ENCODE measurements at places on chromosomes 2 and 18.
A peak's percentile ranks its signal among the peaks of the same experiment; 100 is the strongest.

DNA sequence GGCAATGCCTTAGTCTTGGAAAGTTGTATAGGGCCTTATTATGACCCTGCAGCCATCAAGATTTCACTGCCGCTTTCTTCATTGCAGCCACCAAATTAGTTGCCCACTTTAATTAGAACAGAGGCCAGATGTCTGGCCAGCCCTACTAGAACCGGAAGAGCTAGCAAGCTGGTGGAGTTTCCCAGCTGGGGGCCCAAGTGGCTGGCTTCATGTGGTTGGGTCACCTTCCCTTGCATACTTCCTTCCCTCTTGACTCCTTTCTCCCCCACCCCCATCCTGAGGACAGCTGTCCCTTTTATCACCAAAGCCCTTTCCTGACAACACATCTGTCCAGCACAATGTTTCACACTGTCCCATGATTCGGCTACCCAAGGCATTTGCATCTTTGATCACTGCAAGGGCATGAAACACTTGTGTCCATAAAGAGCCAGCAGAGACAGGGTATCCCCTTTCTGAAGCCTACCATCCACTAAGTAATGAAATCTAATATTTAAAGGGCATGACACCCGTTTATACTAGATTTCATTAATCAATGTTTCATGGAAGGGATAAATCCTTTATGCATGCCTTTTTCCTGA, 187.2 kb downstream of the BCL11A start:
- no peak for DNase-seq
- H3K4me3 ChIP-seq = no peak overlapping the region
- H3K27me3 ChIP-seq = no peaks in the 10 kb centered on the region

DNA sequence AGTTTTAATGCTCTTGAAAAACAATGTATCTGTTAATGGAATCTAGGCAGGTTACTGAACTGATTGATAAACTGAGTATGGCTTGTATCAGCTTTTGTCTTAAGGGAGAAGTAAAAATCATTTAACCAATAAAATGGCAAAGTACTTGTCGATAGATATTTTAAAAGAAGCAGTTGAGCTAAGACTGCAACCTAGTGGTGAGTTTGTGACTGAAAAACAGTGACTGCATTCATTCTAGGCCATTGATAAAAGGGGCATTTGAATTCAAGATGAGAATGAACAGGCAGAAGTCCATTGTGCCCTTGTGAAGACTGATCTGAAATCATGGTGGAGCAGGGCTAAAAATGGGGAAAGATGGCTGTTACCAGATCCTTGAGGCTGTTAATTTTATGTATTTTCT, 59.4 kb upstream of the MSTN start:
- H3K4me1 ChIP-seq = no peaks in the 10 kb centered on the region
- no peaks in the 10 kb centered on the region for H3K27me3 ChIP-seq
- no peaks in the 10 kb centered on the region for H3K36me3 ChIP-seq
- no peak overlapping the region for H3K4me3 ChIP-seq
- no peak overlapping the region for H3K27ac ChIP-seq
- no peak for DNase-seq

- peaks cover 5% of the 10 kb centered on the region for H3K27me3 ChIP-seq
- no peaks in the 10 kb centered on the region for H3K36me3 ChIP-seq
- no peaks in the 10 kb centered on the region for H3K4me1 ChIP-seq
- H3K27ac ChIP-seq = no peak overlapping the region
Measured at GRCh38 chr2:16050261-16050907, 110.0 kb downstream of the MYCN start.

DNA sequence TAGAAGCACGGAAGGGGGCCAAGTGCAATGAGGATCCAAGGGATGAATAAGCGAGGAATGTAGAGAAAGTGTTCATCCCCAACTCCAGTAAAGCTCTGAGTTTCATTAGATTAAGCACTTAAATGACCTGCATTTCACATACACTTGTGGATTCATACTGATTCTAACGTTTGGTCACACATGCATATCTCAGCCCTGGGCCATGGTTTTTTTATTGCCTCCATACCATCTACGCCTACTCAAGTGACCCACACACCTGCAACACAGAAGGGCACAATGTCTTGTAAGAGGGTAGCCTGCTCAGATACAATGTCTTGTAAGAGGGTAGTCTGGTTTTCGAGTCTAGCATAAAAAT, 566 bp upstream of the MRPS5 start:
- H3K4me3 ChIP-seq = peak overlapping the region; percentile 78
- DNase-seq = no peak
- H3K36me3 ChIP-seq = peaks cover 5% of the 10 kb centered on the region
- no peaks in the 10 kb centered on the region for H3K27me3 ChIP-seq
- peaks cover 9% of the 10 kb centered on the region for H3K4me1 ChIP-seq

DNA sequence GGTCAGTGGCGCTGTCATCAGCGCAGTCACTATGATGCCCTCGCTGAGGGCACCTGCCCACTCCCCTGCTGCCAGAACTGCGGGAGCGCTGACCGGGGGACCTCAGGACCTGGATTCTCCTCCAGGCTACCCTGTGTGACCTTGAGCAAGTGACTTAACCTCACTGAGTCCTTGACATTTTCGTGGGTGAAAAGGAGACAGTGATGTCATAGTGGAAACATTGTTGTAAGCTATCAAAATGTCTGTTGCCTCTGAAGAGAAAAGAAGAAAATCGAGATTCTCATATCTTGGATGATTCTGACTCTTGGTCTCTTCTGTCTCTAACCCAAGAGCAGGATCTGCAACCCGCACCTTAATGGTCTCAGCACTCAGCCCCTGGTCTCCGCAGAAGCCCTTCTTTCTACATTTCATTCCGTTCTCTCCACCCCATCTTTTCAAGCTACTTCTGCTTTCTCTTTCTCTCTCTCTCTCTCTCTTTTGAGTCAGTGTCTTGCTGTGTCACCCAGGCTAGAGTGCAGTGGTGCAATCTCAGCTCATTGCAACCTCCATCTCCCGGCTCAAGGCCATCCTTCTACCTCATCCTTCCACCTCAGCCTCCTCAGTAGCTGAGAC, 978 bp upstream of the TUBA4A start:
- H3K4me1 ChIP-seq = peaks cover 40% of the 10 kb centered on the region
- no peak for DNase-seq
- peak overlapping the region; percentile 99 for H3K4me3 ChIP-seq
- peaks cover 13% of the 10 kb centered on the region for H3K36me3 ChIP-seq
- no peaks in the 10 kb centered on the region for H3K27me3 ChIP-seq

GRCh38 chr18:59942601-59943000, 42.8 kb downstream of the PMAIP1 start:
- no peaks in the 10 kb centered on the region for H3K36me3 ChIP-seq
- H3K27ac ChIP-seq = no peak overlapping the region
- H3K27me3 ChIP-seq = no peaks in the 10 kb centered on the region
- H3K4me1 ChIP-seq = no peaks in the 10 kb centered on the region
- no peak overlapping the region for H3K4me3 ChIP-seq

GRCh38 chr2:99081891-99082290, 59.6 kb upstream of the C2orf15 start:
- no peak overlapping the region for H3K4me3 ChIP-seq
- DNase-seq = no peak
- no peaks in the 10 kb centered on the region for H3K27me3 ChIP-seq
- H3K4me1 ChIP-seq = no peaks in the 10 kb centered on the region
- H3K27ac ChIP-seq = no peak overlapping the region

GRCh38 chr2:241559323-241560161, 997 bp downstream of the BOK start:
- no peak for DNase-seq
- H3K4me1 ChIP-seq = peaks cover 14% of the 10 kb centered on the region
- H3K36me3 ChIP-seq = no peaks in the 10 kb centered on the region
- H3K4me3 ChIP-seq = no peak overlapping the region
- H3K27ac ChIP-seq = no peak overlapping the region
- H3K27me3 ChIP-seq = peaks cover 48% of the 10 kb centered on the region

DNA sequence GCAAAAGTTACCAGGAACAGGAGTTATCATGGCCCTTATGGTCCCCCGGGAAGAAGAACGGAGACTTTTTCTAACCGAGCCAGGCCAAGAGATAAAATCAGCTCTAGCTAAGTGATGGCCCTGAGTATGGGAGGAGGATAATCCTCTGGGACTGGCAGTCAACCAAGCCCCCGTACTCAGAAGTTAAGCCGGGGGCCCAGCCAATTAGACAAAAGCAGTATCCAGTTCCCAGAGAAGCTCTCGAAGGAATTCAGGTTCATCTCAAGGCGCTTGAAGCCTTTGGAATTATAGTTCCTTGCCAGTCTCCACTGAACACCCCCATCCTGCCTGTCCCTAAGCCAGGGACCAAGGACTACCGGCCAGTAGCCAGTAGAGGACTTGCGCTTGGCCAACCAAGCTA, 365.3 kb upstream of the TCF4 start:
- H3K27ac ChIP-seq = no peak overlapping the region
- H3K4me3 ChIP-seq = no peak overlapping the region
- no peaks in the 10 kb centered on the region for H3K36me3 ChIP-seq
- DNase-seq = no peak
- H3K4me1 ChIP-seq = no peaks in the 10 kb centered on the region

- no peaks in the 10 kb centered on the region for H3K4me1 ChIP-seq
- H3K27me3 ChIP-seq = no peaks in the 10 kb centered on the region
- H3K27ac ChIP-seq = no peak overlapping the region
Measured at GRCh38 chr2:191105082-191105481, 45.7 kb downstream of the STAT4 start.

DNA sequence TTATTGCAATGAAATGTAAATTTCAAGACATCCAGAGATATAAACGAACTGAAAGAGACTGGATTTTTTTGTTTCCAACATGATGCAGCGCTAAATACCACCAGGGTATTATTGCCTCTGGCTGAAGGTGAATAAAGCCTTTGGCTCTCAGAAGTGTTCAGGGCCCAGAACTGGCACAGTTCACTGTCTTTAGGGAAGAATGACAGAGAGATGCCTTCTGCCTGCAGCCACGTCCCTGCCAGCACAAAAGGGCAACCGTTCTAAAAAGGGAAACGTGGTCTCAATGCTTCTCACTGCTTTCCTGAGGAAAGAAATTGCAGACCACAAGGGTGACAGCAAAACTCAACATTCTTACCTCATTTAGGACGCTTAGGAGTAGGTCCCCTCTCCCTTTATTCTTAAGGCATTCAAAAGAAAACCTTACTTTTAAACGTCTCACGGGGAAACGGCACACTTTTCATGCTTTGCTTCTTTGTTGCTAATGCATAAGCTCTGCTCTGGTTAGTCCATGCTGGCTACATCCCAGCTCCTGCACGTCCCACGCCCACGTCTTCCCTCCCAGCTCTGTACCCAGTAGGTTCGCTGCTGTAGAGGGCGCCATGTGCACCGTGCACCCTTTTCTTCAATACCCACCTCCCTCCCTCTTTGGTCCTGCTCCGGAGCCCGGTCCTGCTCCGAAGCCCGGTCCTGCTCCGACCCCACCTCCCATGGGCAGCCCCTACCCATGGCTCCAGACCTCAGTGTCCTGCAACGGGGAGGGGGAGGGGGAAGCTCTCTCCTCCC, 171.0 kb downstream of the HRH4 start:
- H3K36me3 ChIP-seq = no peaks in the 10 kb centered on the region
- H3K4me3 ChIP-seq = no peak overlapping the region
- DNase-seq = no peak
- H3K27ac ChIP-seq = no peak overlapping the region

DNA sequence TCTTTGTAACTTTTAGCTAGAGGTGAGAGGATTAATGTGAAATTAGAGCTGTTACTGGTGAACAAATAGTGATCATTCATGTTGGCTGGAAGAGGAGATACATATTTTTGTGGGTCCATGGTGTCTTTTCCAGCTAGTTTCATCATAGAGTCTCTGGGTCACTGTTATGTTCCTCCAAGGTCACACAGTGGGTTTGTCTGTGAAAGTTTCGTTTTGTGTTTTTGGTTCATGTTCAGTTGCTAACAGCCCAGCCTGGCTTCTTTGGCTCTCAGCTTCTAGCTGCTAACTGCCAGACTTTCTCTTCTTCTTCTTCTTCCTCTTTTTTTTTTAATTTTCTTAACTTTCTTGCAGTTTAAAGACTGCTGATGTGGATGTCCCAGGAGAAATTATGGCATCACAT, 480.0 kb upstream of the SYT4 start:
- no peaks in the 10 kb centered on the region for H3K36me3 ChIP-seq
- no peaks in the 10 kb centered on the region for H3K4me1 ChIP-seq
- H3K27ac ChIP-seq = no peak overlapping the region
- no peak for DNase-seq
- no peak overlapping the region for H3K4me3 ChIP-seq

- no peaks in the 10 kb centered on the region for H3K4me1 ChIP-seq
- H3K36me3 ChIP-seq = no peaks in the 10 kb centered on the region
- no peaks in the 10 kb centered on the region for H3K27me3 ChIP-seq
- no peak for DNase-seq
- no peak overlapping the region for H3K4me3 ChIP-seq
- H3K27ac ChIP-seq = no peak overlapping the region
Measured at GRCh38 chr18:10025711-10026670, 112.2 kb downstream of the VAPA start.

- H3K27me3 ChIP-seq = peaks cover 16% of the 10 kb centered on the region
- H3K36me3 ChIP-seq = no peaks in the 10 kb centered on the region
- H3K27ac ChIP-seq = no peak overlapping the region
Measured at GRCh38 chr18:950882-951495, 46.3 kb downstream of the ADCYAP1 start.

DNA sequence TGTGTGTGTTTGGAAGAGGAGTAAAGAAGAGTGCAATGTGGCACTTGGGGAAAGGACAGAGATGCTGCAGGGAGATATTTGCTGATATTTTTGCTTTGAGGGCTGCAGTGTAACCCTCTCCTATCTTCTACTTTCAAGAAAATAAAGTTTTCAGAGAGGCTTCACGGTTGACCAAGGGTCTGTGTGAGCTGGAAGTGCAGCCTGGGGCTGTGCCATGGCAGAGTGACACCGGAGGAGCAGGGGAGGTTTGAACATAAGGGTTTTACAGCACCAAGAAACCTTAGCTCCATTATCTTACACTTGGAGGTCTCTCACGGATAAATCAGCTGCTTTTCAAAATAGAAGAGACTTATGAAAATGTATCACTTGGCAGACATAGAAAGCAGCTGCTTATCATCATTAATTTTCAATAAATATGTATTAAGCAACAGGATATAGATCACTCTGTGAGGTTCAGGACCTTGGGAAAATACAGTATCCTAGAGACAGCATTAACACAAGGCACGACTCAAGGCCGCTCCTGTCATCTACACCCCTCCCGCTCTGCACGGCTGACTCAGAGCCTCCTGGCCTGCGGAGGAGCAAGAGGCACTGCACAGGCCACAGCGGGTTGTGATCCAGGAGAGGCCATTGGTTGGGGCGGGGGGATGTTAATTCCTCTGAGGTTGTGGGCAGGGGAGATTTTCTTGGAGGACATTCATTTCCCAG, 127.8 kb downstream of the COPS8 start:
- H3K4me1 ChIP-seq = no peaks in the 10 kb centered on the region
- H3K4me3 ChIP-seq = no peak overlapping the region

- no peak overlapping the region for H3K4me3 ChIP-seq
- no peak overlapping the region for H3K27ac ChIP-seq
- no peaks in the 10 kb centered on the region for H3K27me3 ChIP-seq
- H3K4me1 ChIP-seq = no peaks in the 10 kb centered on the region
- DNase-seq = no peak
Measured at GRCh38 chr2:74304332-74305148, 38.7 kb downstream of the SLC4A5 start.

DNA sequence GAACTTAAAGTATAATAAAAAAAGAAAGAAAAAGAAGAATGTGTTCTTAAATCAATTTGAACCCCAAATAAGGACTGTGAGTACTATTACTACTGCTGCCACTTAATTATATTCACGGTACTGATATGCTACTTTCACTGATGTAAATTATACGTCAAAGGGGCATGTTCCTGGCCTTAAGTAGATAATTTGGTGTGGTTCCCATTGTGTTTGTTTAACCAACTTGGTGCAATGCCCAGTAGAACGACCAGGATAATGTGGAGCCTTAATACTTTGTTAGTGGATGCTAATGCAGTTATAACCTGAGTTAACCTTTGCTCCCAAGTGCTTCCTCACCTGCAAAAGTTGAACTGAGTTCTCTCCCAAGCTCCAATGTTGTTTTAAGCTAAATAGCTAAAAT, 142.0 kb downstream of the NR4A2 start:
- H3K36me3 ChIP-seq = no peaks in the 10 kb centered on the region
- H3K4me3 ChIP-seq = no peak overlapping the region
- H3K27me3 ChIP-seq = no peaks in the 10 kb centered on the region
